ENCODE measurements at places on chromosomes 12 and 14.

DNA sequence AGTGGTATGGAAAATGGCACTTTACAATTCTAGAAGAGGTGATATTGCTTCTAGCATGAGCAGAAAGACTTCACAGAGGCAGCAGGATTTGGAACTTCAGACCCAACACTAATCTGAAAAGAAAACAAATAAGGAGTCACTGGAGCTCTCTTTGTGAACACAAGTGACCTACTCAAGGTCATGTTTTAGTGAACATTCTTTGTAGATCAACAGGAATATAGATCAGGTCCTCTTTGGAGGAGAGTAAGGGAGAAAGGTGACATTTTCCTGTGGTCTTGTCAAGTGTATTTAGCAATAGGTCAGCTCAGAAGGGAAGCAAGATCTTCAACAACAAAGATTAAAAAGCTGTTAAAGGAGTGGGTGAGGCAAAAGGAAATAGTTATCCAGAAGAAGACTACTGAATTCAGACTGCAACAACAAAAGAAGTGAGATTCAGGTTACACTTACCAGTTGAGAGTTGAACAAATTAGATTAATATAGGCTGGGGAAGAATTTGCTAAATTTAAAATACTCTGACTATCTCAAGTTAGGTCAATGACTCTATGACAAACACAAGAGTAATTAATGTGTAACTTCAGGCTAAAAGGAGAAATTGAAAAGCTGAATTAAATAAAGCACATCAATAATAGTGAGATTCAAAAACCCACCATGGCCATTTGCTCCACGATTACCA, 528.2 kb downstream of the RPS29 start:
- DNase-seq: no peak

DNA sequence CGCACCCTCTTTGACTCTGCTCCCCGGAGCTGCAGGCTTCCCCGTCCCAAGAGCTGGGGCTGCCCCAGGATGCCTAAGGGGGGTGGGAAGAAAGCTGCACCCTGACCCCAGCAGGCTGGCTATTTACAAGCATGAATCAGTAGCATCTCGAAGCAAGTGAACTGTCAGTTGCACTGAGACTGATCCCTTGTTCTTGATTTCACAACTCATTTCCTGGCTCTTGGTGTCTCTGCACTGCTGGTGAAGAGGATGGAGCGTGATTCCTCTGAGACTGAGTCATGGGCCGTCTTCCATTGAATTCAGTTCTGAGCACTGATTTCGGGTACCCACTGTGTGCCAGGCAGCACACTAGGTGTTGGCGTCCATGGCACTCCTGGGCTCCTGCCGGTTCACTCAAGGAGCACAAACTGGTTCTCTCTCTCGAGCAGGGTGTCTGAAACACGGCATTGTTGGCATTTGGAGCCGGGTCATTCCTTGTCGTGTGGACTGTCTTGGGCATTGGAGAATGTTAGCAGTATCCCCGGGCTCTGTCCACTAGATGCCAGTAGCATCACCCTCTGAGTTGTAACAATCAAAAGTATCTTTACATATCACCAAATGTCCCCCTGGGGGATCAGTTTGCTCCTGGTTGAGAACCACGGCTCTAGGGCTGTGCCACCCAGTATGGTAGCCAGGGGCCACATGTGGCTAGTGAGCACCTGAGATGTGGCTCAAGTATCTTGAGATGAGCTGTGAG, 86.9 kb downstream of the RIN3 start:
- DNase-seq: no peak

GRCh38 chr12:19419086-19419485, 20.2 kb upstream of the AEBP2 start:
- no peak for DNase-seq

DNA sequence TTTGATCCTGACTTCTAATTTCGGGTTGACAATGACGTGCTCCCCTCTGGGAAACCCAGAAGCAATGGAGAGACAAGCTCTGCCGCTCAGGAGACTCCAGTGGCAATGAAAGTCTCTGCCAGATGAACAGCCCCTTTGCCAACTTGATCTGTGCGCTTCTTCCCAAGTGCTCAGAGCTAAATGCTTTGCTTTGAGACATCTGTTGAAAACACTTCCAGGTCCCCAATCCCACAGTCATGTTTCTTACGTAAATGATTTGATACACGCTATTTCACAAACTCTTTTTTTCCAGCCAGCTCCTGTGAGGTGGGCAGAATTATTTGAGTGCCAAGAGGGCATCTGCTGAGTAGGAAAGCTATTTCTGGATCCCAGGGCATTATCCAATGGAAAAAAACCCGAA, 147.6 kb downstream of the RIMBP2 start:
- no peak for DNase-seq

- DNase-seq: no peak
These were observed 338.5 kb downstream of the FSCB start for GRCh38 chr14:44168566-44168965.

GRCh38 chr12:78430551-78430950, 434.0 kb upstream of the SYT1 start:
- DNase-seq: no peak

GRCh38 chr12:112900298-112901145, 6.2 kb upstream of the OAS1 start:
- DNase-seq: no peak

- DNase-seq: no peak
These were observed 92.7 kb downstream of the MED13L start for GRCh38 chr12:116184763-116185162.

DNA sequence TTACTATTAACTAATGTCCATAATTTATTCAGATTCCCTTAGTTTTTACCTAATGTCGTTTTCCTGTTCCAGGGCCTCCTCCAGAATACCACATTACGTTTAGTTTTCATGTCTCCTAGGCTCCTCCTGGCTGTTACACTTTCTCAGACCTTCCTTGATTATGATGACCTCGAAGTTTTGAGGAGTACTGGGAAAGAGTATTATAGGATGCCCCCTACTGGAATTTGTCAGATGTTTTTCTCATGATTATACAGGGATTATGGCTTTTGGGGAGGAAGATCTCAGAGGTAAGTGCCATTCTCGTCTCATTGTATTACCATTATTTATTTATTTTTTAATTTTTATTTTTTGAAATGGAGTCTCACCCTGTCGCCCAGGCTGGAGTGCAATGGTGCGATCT, 17.7 kb upstream of the C1S start:
- DNase-seq: no peak

DNA sequence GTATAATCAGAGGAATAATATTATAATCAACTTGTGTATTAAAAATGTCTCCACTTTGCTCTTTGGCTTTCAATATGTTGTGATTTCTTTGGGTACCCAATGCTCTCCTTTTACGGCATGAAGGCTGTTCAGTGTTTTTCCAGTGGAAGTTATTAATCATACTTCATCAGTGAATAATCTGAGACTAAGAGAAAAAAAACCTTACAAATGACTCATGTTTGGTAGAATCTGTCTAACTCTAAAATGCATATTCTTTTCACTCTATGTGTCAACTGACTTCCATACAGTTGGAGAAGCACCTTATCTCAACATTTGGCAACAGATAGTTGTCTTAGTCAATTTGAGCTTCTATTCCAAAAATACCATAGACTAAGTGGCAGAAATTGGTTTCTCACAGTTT, 82.2 kb downstream of the PTPRO start:
- no peak for DNase-seq

DNA sequence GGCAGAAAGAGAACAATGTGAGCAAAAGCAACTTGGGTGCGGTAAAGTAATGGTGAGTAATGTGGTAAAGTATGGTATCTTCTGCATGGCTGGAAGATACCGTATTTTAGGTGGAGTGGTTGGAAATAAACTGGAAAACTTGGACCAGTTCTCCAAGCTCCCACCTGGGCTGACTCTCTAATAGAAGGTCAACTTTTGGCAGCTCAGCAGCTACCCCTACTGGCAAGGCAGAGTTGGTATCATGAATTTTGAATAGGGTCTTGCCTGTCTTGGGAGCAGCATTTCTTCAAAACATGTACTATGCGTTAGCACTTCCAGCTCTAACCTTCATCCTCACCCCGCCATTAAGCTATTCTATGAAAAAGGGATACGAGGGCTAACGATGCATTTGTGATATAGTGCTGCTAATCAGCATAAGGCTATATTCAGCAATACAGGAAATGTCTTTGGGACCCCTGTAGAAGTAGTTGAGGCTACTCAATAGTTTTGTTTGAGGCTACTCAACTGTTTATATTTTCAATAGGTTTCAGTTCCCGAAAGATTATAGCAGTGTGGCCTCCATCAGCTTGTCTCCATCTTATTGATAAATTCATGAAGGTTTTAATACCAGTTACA, 276.3 kb upstream of the FAR2 start:
- DNase-seq: no peak

- DNase-seq: no peak
These were observed 861.1 kb downstream of the GALC start for GRCh38 chr14:87131879-87132278.

DNA sequence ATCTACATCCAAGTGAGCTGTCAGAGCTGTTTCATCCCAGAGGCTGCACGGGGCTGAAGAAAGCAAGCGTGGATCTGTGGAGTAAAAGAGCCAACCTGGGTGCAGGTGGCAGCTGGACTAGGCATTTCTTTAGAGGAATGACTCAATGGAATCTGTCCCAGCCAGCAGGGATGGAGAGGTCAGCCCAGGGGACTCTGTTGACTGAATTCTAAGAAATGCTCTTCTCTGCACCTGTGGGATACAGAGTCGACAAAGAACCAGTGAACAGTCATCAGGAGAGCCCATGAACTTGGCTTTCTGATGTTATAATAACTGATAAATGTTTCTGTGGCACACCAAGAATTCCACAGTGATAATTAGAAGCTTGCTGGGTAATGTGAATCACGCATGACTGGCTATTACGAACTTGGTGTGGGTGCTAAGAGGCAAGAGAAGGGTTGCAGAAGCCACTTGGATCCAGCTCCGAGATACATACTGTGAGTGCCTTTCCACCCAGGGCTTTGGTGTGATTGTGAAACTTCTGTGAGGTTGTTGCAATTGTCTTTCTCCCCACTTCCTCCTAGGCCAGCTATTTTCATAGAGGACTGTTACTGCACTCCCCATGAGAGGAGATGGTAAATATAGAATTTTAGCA, 16.2 kb downstream of the PYGL start:
- DNase-seq: no peak

DNA sequence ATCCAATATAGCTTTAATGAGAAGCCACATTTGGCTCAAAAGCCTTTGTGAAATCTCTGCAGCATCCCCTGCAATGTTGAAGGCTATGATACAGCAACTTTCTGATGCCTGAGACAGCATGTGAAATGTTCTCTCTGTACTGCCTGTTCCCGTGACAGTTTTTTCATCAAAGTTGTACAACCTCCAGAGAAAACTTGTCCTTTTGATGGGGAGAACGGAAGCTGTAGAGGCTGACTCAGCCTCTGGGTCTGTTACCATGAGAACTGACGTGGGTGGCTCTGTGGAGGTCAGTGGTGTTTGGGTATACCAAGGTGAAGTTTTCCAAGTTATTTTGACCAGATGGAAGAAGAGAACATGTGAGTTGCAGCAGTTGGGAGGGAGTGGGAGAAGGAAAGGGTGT, 17.0 kb downstream of the SLC4A8 start:
- no peak for DNase-seq

GRCh38 chr14:64828071-64828470, 51.6 kb downstream of the SPTB start:
- DNase-seq: no peak

DNA sequence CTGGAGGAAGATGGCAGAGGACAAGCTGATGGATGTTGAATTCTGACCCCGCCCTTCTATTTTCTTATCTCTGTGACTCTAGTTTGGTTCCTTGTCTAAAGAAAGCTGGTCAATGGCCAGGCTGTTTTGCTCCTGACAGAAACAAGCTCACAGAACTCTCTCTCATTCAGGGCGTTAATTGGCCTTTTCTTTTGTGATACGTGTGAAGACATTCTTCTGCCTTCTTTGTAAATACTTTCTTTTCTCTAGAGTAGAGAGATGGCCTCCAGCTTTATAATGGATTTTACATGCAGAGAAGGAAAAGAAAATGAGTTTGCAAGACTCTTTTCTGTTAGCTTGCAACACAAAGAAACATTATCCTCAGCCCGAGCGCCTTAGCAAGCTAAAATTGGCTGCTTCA, 492.2 kb upstream of the CCDC196 start:
- DNase-seq: no peak

DNA sequence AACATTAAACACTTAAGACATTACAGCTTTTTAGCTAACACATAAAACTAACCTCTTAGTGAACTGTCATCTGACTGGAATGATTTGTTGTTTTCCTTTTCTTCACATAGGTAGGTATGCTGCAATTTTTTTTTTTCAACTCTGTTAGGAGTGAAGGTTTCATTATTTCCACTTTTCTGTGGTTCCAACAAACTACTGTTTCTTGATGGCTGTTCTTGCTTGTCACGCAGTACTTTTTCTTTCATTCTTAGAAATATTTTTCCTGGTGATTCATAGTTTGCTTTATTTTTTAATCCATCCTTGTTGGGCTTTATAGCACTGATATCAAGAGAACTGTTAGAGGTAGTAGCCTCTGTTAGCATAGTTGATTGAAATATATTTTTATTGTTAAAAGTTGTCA, 6.3 kb downstream of the MIS18BP1 start:
- no peak for DNase-seq

GRCh38 chr14:25406818-25407217, 356.9 kb upstream of the STXBP6 start:
- no peak for DNase-seq

DNA sequence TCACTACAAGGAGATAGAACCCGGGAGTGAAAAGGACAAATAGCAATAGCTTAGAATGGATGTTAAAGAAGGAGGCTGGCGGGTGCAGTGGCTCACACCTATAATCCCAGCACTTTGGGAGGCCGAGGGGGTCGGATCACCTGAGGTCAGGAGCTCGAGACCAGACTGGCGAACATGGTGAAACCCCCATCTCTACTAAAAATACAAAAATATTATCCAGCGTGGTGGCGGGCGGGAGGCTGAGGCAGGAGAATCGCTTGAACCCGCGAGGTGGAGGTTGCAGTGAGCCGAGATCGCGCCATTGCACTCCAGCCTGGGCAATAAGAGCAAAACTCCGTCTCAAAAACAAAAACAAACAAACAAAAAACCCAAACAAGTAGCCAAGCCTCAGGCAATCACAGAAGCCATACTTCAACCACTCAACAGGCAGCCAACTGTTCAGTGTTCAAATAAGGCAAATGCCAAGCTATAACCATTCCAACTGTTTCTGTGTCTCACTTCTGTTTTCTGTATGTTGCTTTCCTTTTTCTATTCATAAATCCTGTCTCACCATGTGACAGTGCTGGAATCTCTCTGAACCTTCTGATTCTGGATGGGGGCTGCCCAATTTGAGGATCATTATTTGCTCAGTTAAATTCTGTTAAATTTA, 3.9 kb upstream of the SPTLC2 start:
- no peak for DNase-seq

DNA sequence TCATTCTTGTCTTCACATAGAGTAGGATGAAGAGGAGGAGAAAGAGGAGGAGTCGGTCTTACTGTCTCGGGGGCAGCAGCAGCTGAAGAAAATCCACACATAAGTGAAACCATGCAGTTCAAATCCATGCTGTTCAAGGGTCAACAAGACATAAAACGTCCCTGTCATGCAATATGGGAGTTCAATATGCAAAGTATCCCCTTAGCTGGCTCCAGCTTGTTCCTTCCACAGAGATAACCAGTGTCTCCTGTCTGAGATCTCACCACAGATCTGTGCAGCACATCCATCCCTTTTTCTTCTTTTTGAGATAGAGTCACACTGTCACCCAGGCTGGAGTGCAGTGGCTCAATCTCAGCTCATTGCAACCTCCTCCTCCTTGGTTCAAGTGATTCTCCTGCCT, 357.5 kb downstream of the GALC start:
- no peak for DNase-seq

- peak; percentile 6 for DNase-seq
These were observed 16.0 kb upstream of the SELPLG start for GRCh38 chr12:108649669-108650068.

GRCh38 chr14:101249676-101250036, 311.6 kb upstream of the DIO3 start:
- DNase-seq: no peak

Measured in cerebellar nuclear complex (tissue), 1 donor.